Left lung (tissue), 14 donors: ENCODE measurements at places on chromosomes 1 and 21.

- DNase-seq: no peak
Observed at GRCh38 chr21:43269440-43269839, 100.6 kb downstream of the CRYAA start.

DNA sequence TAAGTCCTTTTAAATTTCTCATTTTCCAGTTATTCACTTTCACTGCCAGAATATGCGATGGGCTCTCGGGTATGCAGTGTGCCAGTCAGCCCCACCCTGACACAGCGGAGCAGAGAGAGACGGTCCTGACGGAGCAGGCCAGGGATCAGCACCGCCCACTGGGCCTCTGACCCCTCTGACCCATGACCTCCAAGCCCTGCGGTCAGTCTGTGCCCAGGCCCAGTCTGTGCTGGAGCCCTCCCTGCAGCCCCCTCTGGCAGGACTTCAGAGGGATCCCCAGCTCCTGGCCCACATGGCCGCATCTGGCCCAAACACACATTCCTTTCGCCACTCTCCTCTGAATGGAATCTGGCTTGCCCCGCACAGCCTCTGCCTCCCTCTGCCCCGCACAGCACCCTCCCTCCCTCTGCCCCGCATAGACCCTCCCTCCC, 43.4 kb upstream of the COL6A2 start:
- DNase-seq: peak; percentile 72

GRCh38 chr1:114130213-114130612, 23.5 kb downstream of the SYT6 start:
- no peak for DNase-seq

- DNase-seq: no peak
Observed at GRCh38 chr1:74517599-74518051, 5.2 kb upstream of the LRRC53 start.

DNA sequence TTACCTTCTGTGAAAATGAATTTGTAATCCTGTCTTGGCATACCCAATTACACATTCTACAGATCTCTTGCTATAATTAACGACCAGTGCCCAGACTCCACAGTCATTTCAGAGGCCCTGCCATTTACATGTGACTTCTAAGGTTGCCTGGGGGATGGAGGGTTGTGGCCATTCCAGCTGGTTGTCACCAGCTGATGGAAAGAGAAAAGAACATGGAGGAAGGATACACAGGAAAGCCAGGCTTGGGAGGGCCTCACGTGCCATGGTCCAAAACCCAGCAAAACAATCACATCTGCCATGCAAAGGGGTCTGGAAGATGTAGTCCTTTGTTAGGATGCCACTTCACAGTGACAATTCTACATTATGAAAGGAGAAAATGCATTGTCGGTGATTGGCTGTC, 59.3 kb downstream of the LAMC2 start:
- no peak for DNase-seq

DNA sequence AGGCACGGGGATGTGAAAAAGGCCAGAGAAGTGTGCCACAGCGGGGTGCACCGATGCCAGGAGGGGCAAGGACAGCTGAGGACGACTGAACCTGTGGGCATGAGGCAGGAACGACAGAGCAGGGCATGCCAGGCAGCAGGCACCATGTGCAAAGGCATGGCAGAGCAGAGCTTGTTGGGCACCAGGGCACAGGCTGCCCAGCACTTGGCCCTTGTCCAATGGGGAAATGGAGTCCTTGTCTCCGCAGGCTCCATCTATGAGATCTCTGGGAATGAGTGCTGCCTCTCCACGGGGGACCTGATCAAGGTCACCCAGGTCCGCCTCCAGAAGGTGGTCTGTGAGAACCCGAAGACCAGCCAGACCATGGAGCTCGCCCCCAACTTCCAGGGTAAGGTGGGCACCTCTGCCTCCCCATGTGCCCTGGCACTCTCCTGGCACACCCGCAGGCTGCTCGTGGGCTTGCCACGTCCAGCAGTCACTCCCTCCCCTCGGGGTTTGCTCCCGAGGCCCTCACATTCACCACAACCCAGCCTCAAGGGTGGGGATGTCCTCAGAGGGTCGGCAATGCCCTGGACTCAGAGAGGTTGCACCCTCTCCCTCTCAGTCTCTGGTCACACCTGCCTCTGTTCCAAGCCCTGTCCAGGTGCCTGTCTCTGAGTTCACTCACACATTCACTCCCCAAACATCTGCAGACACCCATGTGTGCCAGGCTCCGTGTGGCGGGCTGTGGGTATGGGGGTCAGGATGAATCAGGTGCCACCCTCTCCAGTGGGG, 4.2 kb downstream of the THEMIS2 start:
- DNase-seq: no peak

GRCh38 chr1:156503698-156504437, 3.3 kb upstream of the MEF2D start:
- DNase-seq: no peak

DNA sequence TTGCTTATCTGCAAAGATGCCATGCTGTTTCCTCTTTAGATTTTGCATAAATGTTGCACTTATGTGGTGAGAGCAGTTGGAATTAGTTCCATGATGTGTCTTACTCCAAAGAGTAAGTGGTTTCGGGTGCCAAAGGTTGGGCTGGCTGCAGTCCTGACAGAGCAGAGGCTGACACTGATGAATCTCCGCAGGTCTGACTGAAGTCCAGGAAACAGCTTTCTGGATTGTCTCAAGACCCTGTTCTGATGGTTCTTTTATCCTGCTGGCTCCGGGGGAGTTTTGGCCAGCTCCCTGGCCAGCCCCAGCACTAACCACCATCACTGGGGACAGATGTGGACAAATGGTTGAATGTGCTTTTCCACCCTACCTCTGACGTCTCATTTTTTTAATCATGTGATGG, 207.2 kb upstream of the KIAA0040 start:
- DNase-seq: no peak

GRCh38 chr1:178262120-178262500, 168.2 kb downstream of the RASAL2 start:
- DNase-seq: peak; percentile 27

GRCh38 chr1:158071138-158071537, 77.7 kb downstream of the KIRREL1 start:
- no peak for DNase-seq

GRCh38 chr1:154962156-154962749, 671 bp upstream of the PYGO2 start:
- DNase-seq: no peak

GRCh38 chr1:119981986-119982815, 85.9 kb upstream of the ADAM30 start:
- no peak for DNase-seq

GRCh38 chr1:31694069-31694963, 9.5 kb downstream of the COL16A1 start:
- DNase-seq: no peak

DNA sequence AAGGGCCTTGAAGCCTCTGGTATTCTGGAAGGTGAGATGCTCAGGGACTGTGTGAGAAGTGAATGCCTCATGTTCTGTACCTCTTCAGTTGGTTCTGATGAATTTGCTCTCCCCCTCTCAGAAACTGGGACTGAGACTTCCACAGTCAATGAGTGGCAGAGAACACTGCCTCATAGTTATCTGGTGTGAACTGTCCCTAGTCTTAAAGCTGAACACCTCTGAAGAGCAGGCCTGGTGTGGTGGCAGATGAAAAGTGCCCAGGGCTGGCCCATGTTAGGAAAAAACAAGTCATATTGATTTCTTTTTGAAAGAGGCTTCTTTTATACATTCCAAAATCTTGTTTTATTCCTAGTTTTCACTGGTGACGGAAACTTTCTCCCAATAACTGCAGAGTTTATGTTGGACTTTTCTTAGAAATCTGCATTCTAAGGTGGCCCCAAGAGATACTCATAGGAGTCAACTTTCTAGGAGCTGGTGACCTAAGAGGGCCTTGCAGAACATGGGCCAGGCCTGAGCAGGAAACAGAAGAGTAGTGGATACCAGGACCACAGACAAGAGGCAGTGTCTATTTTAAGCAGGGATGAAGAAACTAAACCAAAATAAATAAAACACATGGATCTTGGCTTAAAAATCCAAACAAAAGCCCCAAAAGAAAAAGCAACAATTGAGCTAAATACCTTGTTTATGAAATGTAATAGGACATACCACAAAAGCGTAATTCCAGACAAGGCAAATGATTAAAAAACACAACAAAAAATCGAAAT, 19.5 kb downstream of the DUSP10 start:
- no peak for DNase-seq

DNA sequence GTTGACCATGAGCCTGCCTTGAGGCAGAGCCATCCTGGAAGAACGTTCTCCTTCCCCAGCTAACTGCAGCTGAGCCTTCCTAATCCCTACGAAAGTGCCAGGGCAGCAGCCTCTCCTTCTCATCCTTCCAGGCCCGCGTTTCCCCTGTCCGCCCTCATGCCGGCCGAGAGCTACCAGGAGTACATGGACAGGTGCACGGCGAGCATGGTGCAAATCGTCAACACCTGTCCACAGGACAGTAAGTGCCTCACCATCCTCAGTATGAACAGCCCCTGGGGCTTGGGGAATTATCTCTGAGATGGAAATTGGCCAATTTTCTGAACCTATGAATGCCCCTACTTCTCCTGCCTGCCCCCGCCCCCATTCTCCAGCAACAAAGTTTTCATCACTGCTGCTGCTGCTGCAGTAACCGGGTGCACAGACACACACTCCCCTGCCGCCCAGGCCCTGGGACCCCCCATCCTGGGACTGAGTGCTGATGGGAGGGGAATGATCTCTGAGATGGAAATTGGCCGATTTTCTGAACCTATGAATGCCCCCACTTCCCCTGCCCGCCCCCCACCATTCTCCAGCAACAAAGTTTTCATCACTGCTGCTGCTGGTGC, 39.6 kb downstream of the UBASH3A start:
- no peak for DNase-seq

DNA sequence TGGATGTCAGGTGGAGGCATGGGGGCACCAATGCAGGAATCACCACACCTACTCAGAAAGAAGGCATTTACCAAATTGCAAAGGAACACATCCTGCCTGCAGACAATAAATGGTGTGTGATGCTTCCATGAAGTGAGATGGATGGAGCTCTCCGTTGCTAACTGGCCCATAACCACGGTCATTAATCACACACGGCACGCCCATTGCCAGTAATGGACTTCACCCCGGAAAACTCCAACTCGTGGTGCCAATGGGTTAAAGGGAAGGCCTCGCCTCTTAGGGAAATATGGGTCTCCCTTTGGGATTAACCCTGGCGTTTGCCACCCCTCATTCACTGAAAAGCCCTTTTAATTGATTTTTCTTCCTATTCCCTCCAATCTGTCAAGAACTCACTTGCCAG, 443.1 kb upstream of the DAB1 start:
- DNase-seq: no peak

- no peak for DNase-seq
Observed at GRCh38 chr1:230102046-230102445, 35.0 kb downstream of the GALNT2 start.

GRCh38 chr1:63126104-63126503, 196.3 kb upstream of the FOXD3 start:
- DNase-seq: no peak

GRCh38 chr1:162091681-162092524, 22.4 kb downstream of the NOS1AP start:
- DNase-seq: no peak

- no peak for DNase-seq
Observed at GRCh38 chr21:25176637-25177412, 430.5 kb downstream of the MRPL39 start.

DNA sequence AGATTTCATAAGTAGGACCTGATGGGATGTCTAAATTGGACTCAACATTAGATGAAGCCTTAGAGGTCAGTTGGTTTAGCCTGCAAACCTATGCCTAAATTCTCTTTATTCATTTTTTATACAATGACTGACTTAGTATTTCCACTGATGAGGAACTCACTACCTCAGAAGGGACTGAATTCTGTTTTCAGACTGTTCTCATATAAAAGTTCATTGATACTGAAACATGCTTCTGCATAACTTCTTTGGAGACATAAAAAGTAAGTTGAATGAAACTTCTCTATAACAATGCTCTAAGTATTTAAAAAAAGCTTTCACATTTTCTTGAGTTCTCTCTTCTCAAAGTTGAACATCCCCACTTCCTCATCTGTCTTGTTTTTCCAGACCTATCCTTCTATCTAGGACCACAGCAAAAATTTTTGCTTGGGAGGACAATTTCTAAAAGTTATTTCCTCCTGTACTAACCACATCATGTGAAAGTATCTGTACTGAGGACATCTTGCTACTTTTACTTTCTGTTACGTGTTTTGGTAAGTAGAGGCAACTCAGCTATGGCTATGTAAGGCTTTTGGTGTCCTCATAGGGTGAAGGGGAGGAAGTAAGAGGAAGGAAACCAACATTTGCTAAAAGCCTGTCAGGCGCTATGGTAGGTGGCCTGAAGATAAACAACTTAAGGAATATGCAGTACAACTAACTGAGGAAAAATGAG, 64.1 kb downstream of the USP24 start:
- DNase-seq: no peak

DNA sequence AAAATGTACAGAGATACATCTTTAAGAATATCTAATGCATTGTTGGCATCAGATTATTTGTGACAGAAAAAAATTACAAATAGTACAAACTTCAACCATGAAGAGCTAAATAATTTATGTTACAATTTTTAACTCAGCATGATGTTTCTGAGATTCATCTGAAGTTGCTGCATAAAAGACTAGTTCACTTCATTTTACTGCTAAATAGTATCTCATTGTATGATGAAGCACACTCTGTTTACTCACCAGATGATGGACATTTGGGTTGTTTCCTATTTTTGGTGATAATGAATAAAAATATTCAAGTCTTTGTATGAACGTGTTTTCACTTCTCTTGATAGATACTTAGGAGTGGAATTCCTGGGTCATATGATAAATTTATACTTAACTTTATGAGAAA, 20.6 kb downstream of the EGLN1 start:
- DNase-seq: no peak
